NCI-H1417 treated with DMSO at 0.1 percent for 48 hours (cell line): ENCODE measurements at places on chromosomes 2 and 18.

- DNase-seq = no peak
Observed at GRCh38 chr2:179435000-179435399, 170.4 kb upstream of the SESTD1 start.

DNA sequence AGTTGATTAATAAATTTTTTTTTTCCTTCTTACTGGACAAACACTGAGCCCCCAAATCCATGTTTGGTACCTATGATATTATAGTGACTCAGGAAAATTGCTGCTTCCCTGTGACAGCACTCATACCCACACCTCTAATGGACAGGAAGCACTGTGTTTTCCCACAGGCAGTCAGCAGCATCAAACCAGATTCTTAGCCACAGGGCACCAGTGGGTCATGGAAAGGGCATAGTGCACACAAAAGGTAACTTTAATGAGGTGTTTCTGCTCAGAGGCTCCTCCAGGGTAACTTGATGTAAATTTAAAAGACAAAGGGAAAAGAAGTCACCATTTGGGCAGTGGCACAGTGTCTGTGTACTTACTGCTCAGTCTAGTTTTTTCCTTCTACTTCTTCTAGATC is 34.1 kb downstream of the SERPINB11 start:
- no peak for DNase-seq

GRCh38 chr18:7789856-7790552 is 222.9 kb downstream of the PTPRM start:
- DNase-seq = peak; percentile 30

- DNase-seq = no peak
Observed at GRCh38 chr2:100429726-100430125, 12.3 kb upstream of the CHST10 start.

DNA sequence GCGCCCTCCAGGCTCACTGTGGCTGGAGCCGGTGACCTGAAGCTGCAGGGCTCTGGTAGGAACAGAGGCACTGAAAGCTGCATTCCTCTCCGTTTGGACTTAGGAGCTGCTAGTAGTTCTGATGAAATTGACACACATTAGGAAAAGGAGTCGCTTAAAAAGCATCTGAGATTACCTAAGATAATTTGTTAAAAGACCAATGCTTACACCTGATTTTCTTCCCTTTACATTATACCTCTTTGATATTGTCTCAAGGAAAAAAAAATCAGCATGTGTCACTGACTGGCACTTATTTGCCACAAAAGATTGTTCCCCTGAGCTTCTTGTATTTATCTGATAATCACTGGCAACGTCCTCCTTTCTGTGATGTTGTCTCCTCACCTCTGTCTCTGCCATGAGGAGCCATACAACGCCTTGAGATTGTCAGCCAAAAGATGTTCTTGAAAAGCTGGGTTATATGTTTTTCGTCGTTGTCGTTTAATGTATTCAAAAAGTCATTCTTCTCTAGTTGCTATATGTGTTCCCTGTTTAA is 618 bp upstream of the CHN1 start:
- DNase-seq = no peak

DNA sequence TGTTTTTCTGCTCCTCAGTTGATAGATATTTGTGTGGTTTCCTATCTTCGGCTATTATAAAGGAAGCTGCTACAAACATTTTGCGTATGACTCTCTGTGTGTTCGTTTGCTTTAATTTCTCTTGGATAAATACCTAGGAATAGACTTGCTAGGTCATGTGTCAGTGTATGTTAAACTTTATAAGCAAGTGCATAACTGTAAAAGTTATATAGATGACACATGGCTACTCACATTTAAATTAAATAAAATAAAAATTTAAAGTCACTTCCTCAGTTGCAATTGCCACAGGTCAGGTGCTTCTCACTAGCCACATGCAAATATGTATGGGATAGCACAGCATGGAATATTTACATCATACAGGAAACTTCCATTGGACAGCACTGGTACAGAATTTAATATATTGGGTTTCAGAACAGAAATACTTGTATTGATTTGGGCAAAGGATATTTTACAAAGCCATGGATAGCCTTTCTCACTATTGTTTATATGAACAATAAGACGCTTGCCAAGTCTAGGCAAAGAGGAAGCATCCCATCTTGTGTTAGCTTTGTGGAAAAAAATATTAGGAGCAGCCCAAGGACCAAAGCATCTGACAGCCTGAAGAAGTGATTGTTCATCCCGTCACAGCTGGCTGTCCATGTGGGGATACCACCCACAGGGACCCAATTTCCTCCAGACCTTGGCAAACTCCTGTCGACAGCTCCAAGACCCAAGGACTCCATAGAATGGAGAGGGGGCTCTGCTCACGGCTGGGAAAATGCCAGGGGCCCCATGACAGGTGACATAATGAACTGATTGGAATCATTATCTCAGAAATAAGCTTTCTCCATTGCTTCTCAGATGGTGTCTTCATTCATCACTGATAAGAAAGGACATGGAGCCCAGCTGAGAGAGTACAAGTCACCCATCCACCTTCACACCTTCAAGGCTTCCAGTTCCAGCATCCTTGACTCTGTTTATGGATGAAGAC is 196.7 kb downstream of the SH3BP4 start:
- DNase-seq = no peak

DNA sequence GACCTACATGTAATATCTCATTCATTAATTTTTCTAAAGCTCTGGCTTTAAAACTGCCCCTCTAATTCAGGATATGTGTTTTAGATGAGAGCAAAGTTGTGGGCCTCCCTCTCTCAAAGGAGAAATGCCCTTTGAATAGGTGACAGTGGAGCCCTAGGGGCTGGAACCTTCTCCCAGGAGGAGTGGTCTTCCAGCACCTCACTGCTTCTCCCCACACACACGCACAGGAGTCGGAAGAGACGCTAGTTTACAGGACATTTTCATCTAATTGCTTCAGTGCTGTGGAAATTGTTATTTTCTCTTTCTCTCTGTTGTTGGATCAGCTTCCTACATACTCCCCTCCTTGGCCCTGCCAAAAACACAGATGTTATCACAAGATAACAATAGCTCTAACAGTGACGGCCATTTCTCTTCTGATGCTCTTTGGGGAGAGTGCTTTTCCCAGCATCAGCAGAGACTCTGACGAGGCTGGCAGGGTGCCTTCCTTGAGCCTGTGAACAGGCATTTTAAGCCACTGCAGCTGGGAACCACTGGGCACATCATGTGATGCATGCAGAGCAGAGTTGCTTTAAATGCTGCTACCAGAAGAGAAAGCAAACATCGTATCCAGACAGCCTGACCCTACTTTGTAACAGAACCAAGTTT is 209.4 kb upstream of the SP5 start:
- DNase-seq = no peak

GRCh38 chr2:64992218-64992617 is 3.0 kb downstream of the SLC1A4 start:
- no peak for DNase-seq

GRCh38 chr2:54858021-54858681 is 134.7 kb downstream of the EML6 start:
- DNase-seq = no peak

DNA sequence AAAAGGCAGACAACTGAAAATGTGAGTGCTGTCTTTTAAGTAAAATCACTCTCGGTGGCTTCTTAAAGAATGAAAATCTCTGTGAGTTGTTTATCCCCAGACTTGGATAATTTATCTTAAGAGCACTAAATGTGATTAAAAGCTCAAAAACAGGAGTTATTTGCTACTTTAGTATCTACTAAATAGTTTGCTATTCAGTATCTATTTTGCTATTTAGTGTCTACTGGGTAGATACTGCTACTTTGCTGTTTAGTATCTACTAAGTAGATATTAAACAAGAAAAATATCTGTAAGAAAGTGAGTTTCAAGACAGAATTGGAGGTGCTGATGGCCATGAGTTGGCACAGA is 1.4 kb upstream of the KCNG3 start:
- no peak for DNase-seq

DNA sequence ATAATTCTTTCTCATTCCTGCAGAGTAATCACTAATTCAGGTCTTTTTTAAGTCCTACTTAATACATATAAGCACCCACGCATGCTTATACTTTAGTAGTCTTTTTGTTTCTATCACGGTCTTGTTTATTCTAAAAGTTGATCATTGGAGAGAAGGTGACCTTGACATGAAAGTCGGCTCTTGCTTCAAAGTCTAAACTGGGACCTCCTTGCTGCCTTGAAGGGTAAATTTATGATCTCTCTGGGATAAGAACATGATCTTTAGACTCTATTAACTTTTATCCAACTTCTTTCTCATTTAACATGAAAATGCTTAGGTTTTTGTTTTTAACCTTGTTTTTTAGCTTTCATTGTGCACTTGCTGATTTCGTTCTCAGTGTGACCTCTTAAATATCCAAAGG is 792.3 kb downstream of the DPP10 start:
- no peak for DNase-seq

- no peak for DNase-seq
Observed at GRCh38 chr2:158969162-158969714, 798 bp downstream of the TANC1 start.

GRCh38 chr18:33664241-33664874 is 86.3 kb downstream of the ASXL3 start:
- DNase-seq = no peak
